ENCODE measurements at places on chromosomes 3 and 15.

GRCh38 chr15:47961401-47962090 lies 159.2 kb upstream of the SLC24A5 start:
- no peak for DNase-seq

GRCh38 chr3:116474801-116475200 lies 29.5 kb upstream of the LSAMP start:
- no peak for DNase-seq

DNA sequence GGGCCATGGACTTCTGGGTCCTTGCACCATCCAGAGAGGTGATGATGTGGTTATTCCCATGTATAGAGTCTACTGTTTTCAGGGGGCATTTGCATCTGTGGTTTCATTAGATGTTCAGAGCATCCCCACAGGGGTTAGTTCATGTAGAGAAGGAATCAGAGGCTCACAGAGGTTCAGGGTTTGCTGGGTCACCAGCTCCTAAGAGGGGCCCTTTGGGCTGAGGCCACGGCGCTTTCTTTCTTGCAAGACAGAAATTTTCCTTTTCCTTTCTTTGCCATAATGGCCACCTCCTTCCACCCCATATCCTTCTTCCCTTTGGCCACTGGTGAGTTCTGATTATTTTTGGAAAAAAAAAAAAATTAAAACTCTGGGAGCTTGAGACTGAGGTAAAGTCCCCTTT lies 62.3 kb downstream of the APBA2 start:
- no peak for DNase-seq

- no peak for DNase-seq
Measured at GRCh38 chr15:96393209-96393513, 62.7 kb downstream of the NR2F2 start.

DNA sequence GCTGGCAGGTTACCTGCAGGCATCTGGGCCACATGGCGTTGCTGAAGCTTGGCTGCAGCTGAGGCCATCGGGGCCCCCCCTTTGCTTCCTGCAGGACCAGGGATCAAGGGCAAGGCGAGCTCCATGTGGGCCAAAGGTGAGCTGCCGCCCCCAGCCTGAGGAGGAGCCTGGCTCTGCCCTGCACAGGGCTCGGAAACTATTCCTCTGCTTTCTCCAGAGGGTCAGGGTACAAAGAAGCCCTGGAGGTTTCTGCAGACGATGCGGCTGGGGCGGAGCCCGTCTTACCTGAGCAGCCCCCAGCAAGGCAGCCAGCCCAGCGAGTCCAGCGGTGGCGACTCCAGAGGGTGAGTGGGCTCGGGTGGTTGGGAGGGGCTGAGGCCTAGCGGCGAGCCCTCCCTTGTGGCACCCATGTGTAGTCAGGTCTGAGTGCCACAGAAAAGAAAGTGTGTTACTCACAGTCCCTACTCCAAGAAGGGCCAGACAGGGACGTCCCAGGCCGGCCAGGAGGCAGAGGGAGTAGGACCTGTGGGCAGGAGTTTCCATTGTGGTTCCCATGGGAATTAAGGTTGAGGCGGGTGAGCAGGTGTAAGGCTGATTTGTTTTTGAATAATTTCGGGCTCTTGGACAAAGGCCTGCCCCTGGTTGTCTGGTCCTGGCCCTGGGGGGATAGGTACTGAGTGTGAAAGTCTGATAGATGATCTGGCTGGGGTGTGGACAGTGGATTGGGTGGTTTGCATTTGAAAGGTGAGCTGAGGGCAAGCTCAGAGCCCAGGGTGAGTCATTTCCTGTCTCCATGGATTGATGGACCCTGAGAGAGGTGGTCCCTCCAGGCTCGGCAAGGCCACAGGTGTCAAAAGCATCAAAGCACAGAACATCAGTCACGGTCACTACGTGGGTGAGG lies 25.4 kb downstream of the CFAP100 start:
- no peak for DNase-seq

- no peak for DNase-seq
Measured at GRCh38 chr3:13827256-13827655, 52.6 kb downstream of the WNT7A start.

GRCh38 chr15:88636050-88636449 lies 2.8 kb upstream of the ISG20 start:
- DNase-seq, result peak; percentile 19

DNA sequence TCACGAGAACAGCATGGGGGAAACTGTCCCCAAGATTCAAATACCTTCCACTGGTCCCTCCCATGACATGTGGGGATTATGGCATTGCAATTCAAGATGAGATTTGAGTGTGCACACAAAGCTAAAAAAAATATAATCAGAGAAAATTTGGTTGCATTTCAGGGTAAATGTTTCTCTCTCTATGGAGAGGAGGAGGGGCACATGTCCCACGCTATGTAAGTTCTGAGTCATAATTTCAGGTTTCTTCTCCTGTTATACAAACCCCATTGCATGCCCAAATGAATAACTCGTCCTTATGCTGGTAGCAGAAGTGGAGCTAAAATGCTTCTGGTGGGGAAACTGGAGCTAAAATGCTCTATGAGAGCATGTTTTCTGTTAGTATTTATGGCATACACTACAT lies 209.7 kb upstream of the DCBLD2 start:
- DNase-seq, result no peak

DNA sequence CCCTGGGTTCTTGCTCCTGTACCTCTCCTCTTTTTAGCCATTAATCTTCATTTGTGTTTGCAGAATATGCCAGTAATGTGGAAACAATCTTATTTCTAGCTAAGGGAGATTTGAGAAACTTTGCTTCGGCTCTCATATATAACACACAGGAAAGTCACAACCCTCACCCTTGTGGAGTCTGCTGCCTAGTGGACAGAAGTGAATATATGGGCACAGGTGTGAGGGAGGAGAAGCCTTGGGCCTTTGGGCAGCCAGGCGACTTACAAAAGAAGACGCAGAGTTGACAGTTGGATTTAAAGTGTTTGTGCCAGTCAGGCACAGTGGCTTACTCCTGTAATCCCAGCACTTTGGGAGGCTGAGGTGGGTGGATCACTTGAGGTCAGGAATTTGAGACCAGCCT lies 181.8 kb upstream of the TBL1XR1 start:
- no peak for DNase-seq

GRCh38 chr3:66629150-66629981 lies 128.5 kb upstream of the LRIG1 start:
- no peak for DNase-seq

DNA sequence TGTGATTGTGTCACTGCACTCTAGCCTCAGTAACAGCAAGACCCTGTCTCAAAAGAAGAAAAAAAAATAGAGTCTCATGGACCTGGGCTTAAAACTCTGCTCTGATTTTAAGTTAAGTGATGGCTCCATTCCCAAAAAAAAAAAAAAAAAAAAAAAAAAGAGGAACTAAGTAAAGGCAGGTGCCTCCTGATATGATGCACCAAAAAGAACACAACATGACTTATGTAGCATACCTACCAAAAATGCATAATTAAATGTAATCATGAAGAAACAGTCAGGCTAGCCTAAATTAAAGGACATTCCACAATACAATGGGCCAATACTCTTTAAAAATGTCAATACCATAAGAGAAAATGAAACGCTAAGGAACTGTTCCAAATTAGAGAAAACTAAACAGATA lies 5.4 kb upstream of the IREB2 start:
- no peak for DNase-seq

GRCh38 chr3:129065016-129065719 lies 4.6 kb downstream of the GP9 start:
- DNase-seq, result peak; percentile 14

- peak; percentile 91 for DNase-seq
Measured at GRCh38 chr15:23687143-23687470, at the start of gene NDN. TSS of gene NDN (minus strand) at chr15:23687305. CDS start at chr15:23687217, 88 bp downstream.

DNA sequence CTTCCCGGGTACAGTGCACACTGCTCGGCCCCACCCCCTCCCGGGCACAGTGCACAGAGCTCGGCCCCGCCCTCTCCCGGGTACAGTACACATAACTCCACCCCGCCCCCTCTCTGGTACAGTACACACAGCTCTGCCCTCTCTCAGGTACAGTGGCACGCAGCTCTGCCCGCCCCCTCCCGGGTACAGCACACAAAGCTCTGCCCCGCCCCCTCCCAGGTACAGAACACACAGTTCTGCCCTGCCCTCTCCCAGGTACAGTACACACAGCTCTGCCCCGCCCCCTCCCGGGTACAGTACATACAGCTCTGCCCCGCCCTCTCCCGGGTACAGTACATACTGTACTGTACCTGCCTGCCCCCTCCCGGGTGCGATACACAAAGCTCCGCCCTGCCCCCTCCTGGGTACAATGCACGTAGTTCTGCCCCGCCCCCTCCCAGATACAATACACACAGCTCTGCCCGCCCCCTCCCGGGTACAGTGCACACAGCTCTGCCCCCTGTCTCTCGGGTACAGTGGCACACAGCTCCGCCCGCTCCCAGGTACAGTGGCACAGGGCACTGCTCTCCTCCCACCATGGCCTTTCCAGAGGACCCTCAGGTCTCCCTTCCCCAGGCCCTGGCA lies 16.4 kb upstream of the PRR20G start:
- peak; percentile 56 for DNase-seq

- no peak for DNase-seq
Measured at GRCh38 chr3:19070325-19070724, 78.0 kb upstream of the KCNH8 start.

GRCh38 chr3:192915304-192915703 lies 2.4 kb downstream of the MB21D2 start:
- no peak for DNase-seq

GRCh38 chr3:79187426-79187825 lies 580.4 kb downstream of the ROBO1 start:
- no peak for DNase-seq

DNA sequence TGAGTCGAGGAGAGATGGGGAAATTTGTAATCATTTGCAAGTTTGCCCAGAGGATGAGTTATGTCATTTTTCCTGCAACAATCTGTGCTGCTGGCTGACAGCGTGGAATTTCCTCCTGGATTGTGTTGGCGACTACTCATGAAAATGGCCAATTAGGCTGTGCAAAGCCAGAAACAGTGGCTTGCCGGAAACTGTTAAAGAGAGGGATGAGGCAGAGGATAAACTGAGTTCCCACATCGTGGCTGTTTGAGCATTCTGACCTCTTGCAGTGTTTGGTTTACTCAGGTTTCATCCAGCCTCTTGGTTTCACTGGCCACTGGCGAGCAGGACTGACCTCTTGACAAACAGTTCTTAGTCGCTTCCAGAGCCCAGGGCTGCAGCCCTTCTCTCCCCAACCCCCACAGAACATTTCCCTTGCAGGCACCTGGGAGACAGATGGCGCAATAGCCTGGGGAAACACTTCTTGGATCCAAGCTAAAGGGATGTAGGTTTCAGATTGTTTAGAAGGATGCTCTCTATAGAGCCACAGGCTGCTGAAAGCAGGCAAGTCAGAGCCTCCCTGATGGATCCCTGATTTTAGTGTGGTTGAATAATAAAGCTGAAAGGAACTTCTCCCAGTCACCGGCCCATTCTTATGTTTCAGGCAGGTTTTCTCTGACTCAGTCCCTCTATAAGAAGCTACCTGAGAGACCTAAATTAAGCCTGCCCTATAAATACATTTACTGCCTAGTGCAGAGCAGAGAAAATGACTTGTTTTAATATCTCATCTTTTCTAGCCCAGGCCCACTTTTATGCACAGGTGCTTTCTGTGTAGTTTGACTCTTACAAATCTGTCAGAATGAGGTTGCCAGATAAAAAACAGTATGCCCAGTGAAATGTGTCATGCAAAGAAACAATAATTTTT lies 92.8 kb upstream of the UBE2E1 start:
- DNase-seq, result peak; percentile 59
